Activated T-cell treated with anti-CD3 and anti-CD28 coated beads for 48 hours (primary cell): ENCODE measurements at places on chromosomes 16 and 17.
A peak's percentile ranks its signal among the peaks of the same experiment; 100 is the strongest.

DNA sequence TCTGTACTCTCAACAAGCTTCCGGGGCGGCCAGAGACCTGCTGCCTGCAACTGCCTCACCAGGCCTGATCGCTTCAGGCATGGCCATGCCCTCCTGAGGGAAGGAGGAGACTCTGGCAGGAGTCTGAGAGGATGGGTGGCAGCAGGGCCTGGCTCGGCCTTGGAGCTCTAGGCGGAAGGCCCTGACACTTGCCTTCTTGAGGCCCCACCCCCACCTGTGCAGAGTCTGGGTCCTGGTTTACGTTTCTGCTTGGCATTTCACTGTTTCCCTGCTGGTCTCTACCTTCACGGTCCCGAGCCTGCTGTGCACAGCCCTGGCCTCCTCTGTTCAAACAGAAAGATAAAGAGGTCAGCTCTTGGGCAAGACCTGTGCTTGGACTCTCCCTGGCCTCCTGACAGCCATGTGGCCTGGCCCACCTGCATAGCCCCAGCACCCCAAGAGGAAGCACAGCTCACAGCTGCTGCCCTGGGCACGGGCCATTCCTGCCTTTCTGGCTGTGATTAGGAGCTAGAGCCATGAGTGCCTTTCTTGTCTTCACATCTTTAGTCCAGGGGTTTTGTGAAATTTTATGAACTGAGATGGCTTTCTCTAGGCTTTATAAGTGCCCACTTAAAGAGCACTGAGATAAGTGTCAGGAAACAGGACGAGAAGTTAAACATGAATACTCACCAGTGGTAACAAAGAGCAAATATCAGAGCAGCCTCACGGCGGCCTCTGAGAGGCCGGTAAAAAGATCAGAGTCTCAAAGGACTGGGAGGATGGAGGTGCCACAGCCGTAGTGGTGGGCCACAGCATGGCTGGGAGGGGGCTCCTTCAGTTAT, 25.6 kb upstream of the MTSS2 start:
- DNase-seq = no peak

DNA sequence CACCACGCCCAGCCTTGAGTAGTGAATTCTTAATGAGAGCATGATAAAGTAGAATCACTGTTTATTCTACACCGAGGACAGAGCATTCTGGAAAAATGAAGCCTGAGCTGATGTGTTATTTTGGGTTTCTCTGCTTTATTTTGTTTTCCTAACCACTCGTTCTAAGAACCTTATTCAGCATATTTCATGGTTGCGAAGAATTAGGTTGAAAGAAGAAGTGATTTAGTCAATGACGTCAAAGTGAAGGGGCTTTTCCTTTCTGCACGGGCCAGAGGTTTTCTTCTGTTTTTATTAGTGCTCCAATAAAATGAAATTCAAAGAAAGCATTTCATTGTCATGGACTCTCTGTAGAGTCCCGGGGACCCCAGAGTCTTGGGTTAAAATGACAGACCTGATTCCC, 178.5 kb downstream of the MAF start:
- no peak for DNase-seq

- DNase-seq = no peak
Measured at GRCh38 chr17:35749560-35750412, 3.3 kb downstream of the GAS2L2 start.

GRCh38 chr16:71293919-71294318, 4.7 kb upstream of the CMTR2 start:
- no peak for DNase-seq

DNA sequence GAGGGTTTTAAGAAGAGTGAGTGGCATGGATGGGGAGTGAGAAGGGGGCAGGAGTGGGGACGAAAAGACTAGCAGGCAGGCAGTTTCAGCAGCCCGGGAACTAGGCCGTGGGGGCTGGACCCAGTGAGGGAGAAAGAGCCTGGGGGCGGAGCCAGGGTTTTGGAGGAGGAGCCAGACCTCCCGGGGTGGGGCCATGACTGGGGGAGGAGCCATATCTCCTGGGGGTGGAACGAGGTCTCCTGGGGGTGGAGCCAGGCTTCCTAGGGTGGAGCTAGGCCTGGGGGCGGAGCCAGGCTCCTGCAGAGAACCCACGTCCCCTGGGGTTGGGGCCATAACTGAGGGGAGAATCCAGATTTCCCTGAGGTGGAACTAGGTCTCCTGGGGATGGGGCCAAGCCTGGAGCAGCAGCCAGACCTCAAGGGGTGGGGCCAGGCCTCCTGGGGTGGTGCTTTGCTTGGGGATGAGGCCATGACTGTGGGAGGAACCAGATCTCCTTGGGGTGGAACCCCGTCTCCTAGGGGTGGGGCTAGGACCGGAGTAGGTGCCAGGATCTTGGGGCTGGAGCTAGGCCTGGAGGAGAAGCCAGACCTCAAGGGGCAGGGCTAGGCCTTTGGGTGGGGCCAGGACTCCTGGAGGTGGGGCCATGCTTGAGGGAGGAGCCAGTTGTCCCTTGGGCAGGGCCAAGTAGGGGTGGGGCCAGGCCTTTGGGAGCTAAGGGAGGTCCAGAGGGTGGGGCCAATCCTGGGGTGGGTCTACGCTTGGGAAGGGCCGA, 41.7 kb upstream of the JPH3 start:
- peak; percentile 34 for DNase-seq

DNA sequence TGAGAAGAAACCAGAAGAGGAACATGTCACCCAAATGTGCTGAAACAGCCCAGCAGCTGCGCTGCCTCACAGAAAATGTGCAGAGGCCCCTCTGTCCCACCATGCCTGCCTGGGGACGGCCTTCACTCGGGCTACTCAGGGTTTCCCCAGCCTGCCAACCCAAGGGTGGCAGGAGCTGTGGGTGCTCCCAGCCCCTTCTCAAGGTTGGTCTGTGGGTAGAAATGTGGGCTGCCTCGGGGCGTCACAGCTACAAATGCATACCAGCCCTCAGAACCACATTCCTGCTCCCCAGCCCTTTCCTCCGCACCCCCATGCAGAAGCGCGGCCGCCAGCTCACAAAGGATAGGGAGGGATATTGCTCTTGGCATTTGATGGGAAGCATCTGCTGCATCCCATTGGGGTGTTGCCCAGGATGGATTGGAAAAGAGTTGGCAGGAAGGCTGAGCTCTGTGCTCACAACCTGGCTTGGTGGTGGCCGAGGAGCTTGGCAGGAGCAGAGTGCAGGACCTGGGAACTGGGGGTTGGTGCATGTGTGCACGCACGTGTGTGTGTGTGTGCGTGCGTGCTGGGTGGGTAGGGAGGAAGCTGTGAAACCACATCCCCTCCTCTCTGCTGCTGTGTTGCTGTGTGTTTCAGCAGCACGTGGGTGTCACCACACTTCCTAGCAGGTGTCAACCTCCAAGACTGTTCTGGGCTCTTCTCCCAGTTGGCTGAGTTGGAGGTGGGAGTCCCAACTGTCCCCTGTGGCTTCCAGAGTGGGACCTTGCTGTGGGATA, 304.4 kb downstream of the SEC14L1 start:
- peak; percentile 74 for DNase-seq

DNA sequence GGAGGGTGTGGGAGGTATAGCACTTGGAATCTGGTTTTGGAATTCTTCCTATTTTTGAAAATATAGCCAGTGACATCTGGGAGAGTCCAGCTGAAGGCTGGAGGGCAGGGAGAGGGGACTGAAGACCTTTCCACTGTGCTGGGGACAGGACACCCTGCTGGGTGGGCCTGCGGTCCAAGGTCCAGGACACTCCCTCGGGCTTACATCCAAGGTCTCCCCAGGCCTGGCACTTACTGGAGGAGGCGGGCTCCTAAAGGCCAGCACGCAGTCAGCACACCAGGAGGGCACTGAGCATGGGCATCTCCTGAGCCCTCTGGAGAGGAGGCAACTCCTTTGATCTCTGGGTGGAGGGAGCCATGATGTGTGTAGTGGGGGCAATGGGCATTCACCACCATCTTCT, 35.5 kb upstream of the ETV4 start:
- DNase-seq = no peak

DNA sequence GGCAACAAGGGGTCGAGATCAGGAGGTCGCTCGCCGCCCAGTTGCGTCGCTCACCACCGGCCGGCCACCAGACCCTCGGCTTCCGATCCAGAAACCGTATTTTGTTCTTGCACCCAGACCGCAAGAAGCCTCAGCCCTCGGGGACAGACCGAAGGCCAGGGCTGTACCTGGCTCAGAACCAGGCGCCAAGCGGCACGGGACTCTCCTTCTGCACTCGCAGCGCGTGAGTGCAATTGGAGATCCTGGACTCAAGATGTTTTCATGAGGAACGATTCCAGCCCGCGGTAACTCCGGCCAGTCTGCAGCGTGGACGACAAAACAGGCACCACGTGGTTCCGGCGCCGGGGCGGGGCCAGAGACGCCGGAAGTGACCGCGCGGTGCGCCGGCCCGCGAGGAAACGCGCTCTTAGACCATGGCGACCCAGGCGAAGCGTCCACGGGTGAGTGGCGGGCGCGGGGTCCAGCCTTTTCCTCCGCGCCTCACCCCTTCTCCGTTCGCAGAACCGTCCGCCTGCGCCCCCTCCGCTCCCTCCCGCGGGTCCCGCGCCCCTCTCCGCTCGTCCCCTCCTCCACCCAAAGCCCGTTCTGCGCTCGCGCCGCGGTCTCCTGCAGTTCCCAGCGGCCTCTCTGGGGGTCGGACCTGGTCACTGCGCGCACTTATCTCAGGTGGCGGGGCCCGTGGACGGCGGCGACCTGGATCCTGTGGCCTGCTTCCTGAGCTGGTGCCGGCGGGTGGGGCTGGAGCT, at the start of gene SETD6:
SETD6 (plus strand) TSS at position 393 of the 746 bp plus-strand sequence; CDS start at position 414, 21 bp downstream.
- DNase-seq = peak; percentile 80

DNA sequence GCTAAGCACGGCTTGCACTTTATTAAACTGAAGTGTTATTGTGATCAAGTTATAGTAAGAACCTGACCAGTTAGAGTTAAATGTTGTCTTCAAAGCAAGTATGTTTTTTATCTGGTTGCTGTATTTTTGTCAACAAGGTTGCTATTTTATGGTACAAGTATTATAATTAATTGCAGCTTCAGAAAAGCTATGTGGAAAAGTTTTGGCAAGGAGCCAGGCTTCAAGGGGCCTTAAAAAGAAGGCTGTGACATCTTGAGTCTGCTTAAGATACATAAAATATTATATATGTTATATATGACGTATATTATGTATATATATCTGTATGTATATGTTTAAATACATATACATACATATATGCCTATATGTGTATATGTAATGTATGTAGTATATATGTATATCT, 1461.2 kb upstream of the CDH8 start:
- no peak for DNase-seq

DNA sequence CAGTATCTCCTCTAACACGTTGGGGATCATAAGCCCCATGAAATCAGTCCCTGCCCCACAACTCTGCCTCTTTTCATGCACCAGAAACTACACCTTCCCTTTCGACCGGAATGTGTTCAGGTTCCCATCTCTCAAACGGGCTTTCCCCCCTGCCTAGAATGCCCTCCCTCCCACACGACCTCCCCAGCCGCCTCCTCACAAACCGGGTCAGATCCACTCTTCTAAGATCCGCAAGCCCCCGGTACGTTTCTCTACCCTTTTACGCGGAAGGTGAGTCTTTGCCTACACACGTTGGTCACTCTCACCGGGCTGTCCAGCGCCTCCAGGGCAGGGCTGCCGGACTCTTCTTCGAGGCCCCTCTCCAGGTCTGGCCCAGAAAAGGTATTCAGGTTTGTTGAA, 708 bp downstream of the DHX33 start:
- DNase-seq = no peak

- no peak for DNase-seq
Measured at GRCh38 chr16:49121636-49122035, 160.0 kb downstream of the CBLN1 start.

DNA sequence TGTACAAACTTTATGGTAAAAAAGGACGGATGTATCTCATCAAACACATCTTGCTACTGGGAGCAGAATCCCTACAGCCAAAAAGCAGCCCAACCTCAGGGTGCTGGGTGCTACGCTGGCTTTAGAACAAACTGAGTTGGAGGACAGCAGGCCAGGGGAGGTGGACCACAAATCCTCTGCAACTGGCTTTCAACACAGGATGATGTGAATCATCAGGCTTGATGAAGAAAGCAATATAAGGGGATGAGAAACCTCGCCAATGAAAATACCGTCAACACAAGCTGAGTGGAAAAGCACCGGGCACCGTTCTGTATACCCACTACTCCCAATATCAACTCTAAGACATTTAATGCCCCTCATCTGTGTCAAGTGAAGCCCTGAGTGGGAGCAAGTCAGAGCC, 14.3 kb downstream of the HBQ1 start:
- no peak for DNase-seq

DNA sequence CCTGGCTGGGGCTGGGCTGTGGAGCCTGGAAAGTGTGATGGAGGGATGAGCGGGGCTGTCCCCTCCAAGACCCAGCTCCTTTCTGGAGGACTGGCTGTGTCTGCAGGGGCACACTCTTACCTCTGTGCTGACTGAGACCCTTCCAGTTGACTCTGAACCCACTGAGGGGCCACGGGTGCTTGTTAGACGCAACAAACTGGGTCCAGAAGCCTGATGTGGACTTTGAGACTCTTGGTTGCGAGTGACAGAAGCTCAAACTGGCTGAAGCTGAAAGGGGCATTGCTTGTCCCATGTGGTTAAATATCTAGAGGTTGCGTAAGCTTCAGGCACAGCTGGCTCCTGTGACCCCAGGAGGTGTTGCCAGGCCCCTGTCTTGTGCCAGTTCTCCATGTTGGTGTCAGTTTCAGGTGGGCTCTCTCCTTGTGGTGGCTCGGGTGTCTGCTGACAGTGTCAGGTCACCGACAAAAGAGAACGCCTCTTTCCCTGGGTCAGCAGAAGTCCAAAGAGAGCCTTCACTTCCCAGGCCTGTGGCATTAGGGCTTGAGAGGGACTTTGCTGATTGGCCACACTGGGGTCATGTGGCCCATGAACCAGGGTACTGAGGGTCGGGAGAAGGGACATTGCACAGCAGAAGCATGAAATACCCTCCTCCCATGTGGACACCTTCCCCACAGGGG, 16.7 kb downstream of the ADCY7 start:
- no peak for DNase-seq

- no peak for DNase-seq
Measured at GRCh38 chr17:78613416-78613815, 36.2 kb upstream of the DNAH17 start.

- no peak for DNase-seq
Measured at GRCh38 chr16:23929856-23930255, 94.1 kb downstream of the PRKCB start.

DNA sequence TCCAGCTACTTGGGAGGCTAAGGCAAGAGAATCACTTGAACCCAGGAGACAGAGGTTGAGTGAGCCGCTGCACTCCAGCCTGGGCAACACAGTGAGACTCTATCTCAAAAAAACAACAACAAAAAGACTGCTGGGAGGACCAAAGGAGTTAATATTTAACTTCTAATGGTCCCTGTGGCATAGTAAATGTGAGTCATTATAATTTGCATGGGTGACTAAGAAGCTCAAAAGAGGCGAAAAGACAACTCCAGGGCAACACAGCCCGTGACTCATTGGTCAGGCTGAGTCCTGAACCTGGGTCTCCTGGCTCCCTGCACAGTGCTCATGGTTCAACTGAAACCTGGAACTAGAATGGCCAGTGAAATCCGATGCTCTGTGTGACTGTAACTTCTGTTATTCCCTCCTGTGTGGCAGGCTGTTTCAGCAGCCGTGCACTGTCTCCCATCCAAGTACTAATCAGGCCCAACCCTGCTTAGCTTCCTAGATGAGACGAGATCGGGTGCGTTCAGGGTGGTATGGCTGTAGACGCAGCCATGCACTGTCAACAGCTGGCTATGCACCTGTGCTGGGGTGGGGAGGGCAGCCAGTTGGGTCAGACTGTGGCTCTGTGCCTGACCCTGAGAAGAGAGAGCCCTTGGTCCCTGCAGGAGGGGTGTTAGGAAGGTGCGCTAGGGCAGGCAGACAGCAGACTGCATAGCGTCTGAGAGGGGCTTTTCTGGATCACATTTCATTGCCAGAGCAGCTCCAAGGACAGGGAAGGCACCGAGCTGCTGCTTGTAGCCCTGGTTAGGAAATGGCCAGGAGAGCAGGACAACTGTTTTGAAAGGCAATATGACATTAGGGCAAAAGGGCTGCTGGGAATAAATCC, 14.5 kb upstream of the GPRC5C start:
- no peak for DNase-seq
